ENCODE measurements at places on chromosomes 6 and 20.
A peak's percentile ranks its signal among the peaks of the same experiment; 100 is the strongest.

- DNase-seq = no peak
Measured at GRCh38 chr20:47620808-47621805, 119.4 kb downstream of the NCOA3 start.

- DNase-seq = no peak
Measured at GRCh38 chr6:12602951-12603672, 113.5 kb upstream of the PHACTR1 start.

DNA sequence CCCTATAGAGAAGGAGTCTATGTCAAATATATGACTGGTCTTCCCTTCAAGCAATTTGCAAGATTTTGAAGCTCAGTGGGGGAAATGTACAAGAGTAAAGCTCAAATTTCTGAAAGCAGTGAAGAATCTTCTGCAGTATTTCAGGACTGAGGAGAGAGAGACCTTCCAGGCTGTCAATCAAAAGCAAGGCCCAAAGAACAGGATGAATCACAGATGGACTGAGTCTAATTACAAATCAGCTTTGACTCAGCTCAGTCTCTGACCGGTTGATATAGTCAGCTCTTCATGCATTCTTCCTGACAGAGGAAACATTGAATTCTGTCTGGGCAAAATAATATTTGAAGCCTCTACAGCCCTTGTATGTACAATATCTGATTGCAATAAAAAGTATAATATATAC lies 7.7 kb upstream of the HTR1B start:
- DNase-seq = no peak

GRCh38 chr6:152978058-152978457 lies 4.8 kb downstream of the FBXO5 start:
- no peak for DNase-seq

- peak; percentile 20 for DNase-seq
Measured at GRCh38 chr6:137033828-137034227, 10.9 kb downstream of the IL20RA start.

DNA sequence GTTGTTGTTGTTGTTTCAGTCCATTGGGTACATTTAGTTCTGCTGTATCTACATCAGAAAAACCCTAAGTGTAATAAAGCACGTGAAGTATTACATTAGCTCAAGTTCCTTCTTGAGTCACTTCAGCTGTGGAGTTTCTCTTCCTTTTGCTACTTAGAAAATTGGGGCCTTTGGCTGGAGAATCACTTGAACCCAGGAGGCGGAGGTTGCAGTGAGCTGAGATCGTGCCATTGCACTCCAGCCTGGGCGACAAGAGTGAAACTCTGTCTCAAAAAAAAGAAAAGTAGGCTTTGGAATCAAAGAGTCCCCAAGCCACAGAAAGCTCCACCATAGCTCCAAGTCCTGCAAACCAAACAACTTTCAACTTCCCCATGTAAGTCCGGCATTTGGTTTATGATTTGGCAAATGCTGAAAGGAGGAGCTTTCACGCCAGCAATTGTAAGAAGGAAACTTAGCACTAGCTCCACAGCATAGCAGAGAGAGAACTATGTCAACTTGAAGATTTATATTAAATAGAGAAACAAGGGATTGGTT lies 56.5 kb upstream of the RNF144B start:
- DNase-seq = no peak

GRCh38 chr20:54084727-54085388 lies 14.5 kb upstream of the BCAS1 start:
- DNase-seq = no peak

- no peak for DNase-seq
Measured at GRCh38 chr6:89482126-89482525, 49.2 kb downstream of the ANKRD6 start.

GRCh38 chr20:55667955-55668354 lies 337.4 kb downstream of the CBLN4 start:
- no peak for DNase-seq

- no peak for DNase-seq
Measured at GRCh38 chr6:27190126-27190525, 57.4 kb upstream of the PRSS16 start.

GRCh38 chr6:38088010-38088409 lies 268.5 kb downstream of the ZFAND3 start:
- no peak for DNase-seq

- peak; percentile 38 for DNase-seq
Measured at GRCh38 chr6:161076181-161076677, 84.7 kb downstream of the MAP3K4 start.

GRCh38 chr6:106490436-106490835 lies 129.9 kb downstream of the CRYBG1 start:
- no peak for DNase-seq

GRCh38 chr6:50353603-50354002 lies 303.9 kb upstream of the DEFB112 start:
- no peak for DNase-seq

GRCh38 chr6:25556516-25556915 lies 95.5 kb upstream of the SCGN start:
- DNase-seq = peak; percentile 71

DNA sequence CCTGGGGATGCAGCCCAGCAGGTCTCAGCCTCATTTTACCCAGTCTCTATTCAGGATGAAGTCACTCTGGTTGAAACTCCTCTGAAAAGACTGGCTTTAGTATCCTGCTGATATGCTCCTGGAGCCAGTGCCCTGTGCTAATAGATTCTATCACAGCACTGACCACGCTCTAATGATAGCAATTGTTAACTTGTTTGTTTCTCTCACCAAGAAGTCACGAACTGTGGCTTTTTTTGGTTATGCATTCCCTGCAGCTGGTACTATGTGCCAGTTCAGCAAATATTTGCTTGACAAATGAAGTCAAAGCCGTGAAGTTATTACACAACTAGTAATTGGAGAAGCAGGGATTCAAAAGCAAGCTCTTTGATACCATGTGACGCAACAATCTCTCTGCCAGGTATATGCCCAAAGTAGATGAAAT lies 754.6 kb downstream of the KIF16B start:
- DNase-seq = no peak

DNA sequence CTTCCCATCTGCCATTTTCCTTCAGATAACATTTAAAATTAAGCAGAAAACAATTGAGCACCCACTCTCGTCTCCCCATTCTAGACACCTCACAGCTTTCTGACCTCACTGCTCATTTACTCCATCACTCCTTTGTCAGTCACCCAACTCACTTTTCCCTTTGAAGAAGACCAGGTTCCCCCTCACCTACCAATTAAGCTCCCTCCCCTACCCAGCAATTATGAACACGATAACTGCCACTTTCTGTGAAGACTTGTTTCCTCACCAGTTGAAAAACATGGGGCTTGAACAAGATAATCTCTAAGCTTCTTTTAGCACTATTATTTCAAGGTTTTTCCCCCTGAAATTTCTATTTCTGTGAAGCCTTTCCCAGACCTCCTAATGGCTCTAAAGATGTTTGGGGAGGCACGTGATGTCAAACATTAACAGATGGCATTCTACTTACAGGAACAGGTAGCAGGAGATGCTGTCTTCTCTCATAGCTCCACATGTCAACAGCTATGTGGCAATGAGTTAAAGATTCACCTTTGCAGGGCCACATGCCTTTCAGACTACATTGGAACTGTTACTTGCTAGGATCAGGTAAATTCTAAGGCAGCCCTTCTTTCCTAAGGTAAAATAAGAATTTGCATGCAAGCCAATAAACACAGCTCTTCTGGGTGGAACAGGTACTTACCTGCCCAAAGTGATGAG lies 24.8 kb upstream of the SLA2 start:
- DNase-seq = no peak

DNA sequence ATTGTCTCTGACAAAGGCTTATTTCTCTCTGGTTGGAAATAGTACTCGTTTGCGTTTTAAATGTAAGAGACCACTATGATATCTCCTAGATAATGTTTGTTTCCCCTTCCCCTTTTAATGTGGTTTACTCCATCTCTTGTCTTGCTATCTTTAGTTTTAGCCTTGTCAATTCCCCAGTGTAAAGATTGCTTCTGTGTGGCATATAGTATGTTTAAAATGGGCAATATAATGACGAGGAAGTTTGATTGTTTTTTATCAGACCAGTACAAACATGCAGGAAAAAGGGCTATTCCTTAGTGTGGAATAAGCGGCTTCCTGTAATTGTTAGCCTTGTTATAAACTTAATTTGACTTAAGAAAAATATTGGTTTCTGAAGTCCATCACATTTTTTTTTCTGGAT lies 3.1 kb downstream of the QKI start:
- no peak for DNase-seq

DNA sequence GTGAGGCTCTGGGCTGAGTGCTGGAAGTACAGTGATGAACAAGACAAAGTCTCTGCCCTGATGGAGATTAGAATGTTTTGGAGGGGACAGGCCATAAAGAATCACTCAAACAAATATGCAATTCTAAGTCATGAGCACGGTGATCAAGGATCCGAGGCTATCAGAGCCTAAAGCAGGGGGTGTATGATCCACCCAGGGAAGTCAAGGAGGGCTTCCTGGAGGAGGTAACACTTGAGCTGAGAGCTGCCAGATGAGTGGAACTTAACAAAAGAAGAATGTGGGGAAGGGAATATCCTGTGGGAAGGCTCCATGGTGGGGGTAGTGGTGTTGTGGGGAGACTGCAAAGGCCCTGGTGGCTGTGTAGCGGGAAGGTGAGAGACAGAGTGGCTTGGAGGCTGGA lies 12.2 kb downstream of the BPIFB4 start:
- DNase-seq = no peak

GRCh38 chr20:9442858-9443257 lies 71.5 kb upstream of the LAMP5 start:
- DNase-seq = no peak

GRCh38 chr6:131197716-131198115 lies 62.4 kb downstream of the AKAP7 start:
- no peak for DNase-seq

DNA sequence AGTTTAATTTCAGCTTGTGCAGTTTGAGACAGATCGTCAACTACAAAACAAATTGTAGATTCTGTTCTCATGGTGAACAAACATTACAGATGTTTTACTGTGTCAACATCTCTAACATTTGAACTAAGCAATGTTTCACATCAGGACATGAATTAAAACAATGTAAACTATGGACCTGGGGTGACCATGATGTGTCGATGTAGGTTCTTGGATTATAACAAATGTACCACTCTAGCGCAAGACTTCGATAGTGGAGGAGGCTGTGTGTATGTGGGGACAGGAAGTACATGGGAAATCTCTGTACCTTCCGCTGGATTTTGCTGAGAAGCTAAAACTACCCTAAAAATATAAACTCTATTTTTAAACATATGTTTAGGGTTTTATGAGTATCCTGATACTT lies 17.1 kb downstream of the HIVEP2 start:
- DNase-seq = no peak

DNA sequence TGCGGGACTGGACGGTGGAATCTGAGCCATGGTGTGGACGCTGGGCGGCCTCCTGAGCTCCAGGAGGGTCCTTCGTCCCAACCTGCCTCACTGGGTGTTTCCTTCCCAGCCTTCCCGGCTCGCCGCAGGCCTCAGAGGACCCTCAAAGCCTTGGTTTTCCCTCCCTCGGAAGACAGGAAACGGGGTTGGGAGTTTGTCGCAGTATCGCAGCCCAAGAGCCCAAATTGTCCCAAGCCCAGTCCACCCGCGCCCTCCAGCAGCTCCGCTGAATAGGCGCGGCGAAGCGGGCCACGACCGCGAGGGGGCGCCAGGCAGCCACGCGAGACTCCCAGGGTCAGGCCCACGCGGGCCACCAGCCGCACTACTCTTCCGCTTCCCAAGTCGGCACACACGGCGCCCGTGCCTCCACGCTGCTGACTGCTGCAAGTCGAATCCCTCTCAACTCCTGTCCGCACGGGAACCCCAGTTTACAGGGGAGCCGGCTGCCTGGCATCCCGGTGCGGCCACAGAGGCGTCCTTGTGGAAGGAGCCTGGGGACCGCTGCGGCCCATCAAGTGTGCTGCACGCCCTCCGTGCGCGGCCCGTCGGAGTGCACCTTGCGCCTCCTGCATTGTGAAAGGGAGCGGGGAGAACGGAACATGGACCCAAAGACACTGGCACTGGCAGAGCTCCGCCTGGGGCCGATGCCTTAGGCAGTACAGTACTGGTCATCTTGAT lies 40.4 kb upstream of the HMGA1 start:
- DNase-seq = peak; percentile 88

DNA sequence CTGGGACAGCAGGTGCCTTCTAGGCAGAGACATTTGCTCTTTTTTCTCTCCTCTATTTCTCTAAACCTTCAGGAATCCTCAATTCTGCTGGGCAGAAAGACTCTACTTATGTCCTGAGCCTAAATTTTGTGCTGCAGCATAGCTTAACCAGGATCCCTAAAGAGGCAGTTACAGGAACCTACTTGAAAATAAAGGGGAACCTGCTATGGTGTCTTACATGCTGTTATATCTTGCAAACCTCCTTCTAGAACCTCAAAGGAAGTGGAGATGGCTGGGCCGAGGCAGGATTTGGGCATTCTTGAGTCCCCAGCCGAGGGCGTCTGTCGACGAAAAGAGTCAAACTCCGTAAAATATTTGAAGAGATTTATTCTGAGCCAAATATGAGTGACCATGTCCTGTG lies 17.1 kb upstream of the GMNN start:
- DNase-seq = no peak

GRCh38 chr6:47440719-47441118 lies 36.9 kb upstream of the CD2AP start:
- no peak for DNase-seq

- no peak for DNase-seq
Measured at GRCh38 chr6:166197361-166197760, 29.7 kb upstream of the TBXT start.

All from effector CD4-positive, alpha-beta T cell (primary cell).